ENCODE measurements at places on chromosomes 6 and 20.

DNA sequence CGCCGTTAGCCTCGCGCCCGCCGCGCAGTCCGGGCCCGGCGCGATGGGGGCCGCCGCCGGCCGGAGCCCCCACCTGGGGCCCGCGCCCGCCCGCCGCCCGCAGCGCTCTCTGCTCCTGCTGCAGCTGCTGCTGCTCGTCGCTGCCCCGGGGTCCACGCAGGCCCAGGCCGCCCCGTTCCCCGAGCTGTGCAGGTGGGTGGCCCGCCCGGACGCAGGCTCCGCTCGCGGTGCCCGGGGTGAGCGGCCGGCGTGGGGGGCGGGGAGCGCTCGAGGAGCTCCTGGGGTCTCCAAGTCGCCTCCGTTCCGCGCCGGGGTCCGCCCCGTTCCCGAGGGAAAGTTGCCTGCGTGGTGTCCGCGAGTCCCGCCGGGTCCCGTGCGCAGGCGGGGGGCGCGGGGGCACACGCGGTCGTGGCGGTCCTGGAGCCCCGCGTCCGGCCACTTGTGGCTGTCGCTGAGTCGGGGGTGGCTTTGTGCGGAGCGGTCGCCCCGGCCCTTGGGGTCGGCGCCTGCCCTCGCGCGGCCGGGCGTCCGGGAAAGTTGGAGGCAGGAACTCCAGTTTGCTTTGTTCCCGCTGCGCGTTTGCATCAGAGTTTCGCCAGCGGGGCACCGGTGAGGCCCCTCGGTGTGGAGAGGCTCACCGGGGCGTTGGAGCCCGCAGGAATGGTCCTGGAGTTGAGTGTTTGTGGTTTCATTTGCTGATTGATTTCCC is 476 bp downstream of the IGF2R start:
- no peak for DNase-seq

- no peak for DNase-seq
These were observed 191.3 kb downstream of the EPM2A start for GRCh38 chr6:145544041-145544440.

DNA sequence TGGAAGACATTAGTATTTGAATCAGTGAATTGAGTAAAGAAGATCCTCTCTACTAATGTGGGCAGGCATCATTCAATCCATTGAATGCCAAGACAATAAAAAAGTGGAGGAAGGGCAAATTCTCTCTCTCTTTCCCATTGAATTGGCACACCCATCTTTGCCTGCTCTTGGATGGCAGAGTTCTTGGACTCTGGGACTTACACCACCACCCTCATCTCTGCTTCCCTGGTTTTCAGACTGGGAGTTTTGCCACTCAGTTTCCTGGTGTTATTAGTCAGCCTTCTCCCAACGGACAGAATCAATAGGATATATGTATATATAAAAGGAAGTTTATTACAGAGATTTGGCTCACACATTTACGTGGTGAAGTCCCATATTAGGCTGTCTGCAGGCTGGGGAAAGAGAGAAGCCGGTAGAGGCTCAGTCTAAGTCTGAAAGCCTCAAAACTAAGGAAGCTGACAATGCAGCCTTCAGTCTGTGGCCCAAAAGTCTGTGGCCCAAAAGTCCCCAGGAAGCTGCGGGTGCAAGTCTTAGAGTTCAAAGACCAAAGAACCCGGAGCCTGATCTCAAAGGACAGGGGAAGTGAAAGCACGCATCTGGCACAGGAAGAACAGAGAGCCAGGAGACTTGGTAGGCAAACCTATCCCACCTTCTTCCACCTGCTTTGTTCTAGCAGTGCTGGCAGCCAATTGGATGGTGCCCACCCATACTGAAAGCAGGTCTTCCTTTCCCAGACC is 64.4 kb downstream of the SMPDL3A start:
- DNase-seq = no peak

GRCh38 chr6:75791881-75792280 is 42.8 kb downstream of the MYO6 start:
- no peak for DNase-seq

DNA sequence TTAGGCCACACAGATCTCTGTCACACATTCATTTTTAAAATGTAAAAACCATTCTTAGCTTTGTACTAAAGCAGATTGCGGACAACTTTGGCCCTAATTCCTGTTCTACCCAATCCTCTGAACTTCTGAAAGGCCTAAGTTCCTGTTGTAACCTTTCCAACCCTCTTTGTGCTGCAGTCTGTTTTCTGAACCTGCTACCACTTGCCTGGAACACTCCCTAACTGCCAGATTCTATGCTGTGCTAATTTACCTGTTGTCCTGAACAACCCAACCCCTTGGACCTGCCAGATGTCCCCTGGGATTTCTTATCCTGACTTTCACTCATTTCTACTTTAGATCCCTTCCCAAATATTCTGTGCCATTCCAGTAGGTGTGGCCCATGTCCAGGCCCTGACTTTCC is 398.7 kb downstream of the ZFAND3 start:
- DNase-seq = no peak

DNA sequence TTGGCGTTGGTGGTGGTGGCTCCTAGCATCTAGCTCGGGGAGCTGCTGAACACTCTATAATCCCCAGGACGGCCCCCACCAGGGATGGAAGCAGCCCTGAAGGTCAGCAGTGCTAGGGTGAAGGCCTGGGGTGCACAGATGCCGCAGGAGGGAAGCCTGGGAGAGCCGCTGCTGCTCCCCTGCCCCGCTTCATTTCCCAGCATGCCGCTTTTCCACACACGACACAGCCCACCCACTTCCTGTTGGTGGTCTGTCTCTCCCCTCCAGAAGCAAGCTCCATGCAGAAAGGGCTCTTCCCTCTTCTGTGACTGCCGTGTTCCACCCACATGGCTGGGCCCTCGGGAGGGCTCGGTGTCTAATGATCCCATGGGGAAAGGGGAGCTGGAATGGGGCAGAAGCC is 35.3 kb downstream of the GNAS-AS1 start:
- DNase-seq = no peak

GRCh38 chr20:10113746-10114145 is 79.0 kb downstream of the ANKEF1 start:
- DNase-seq = no peak

DNA sequence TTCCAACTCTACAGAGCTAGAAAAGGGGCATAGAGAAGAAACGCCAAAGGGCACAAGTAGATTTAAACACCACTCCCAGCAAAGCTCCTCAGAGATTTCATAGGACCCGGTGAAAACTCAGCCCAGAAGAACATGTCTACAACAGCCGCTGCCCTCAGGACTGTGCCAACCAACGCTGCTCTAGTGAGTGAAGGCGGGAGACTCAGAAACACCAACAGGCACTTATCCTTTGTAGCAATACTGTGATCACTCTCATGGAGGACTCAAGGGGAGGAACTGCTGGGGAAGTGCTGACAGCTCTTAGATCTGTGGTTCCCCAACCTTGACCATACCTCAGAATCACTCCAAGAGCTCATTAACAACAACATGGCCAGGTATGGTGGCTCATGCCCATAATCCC is 39.5 kb downstream of the STAU1 start:
- DNase-seq = no peak

Measured in activated T-cell treated with anti-CD3 and anti-CD28 coated beads, Interleukin-2, amount 50 U/mL, for 1 hour (primary cell).